Activated T-helper 1 cell treated with anti-CD3 and anti-CD28 coated beads, Interleukin-12 subunit alpha, Interleukin-12 subunit beta, Interleukin-2, Interleukin-4 antibody, amounts not matched to agents 30 ng/mL and 10 ng/mL and 1 ng/mL, durations not matched to agents 14 hours and 24 hours and 36 hours (primary cell): ENCODE measurements at places on chromosomes 2 and 18. TPM values are rescaled to one million over a fixed set of nuclear protein-coding genes. Genes with fewer than 3 reads are reported as not detected.

Gene UGT1A4
- not detected in 2 replicates for total RNA-seq

Gene BMP10
- total RNA-seq: not detected in 2 replicates

Gene FBXO36
- 0.31 and 0.42 TPM in 2 replicates for total RNA-seq

Gene ARHGAP28
- not detected in 2 replicates for total RNA-seq

Gene LOXHD1
- total RNA-seq: not detected in 2 replicates

Gene SP9
- total RNA-seq: not detected in 2 replicates

Gene MXD1
- total RNA-seq: 16.0 and 18.1 TPM in 2 replicates

Gene TMEM247
- not detected in 2 replicates for total RNA-seq

Gene NMUR1
- total RNA-seq: 0.05 TPM in 1 of 2 replicates, not detected in the other

Gene CHRNG
- not detected in 2 replicates for total RNA-seq

Gene SEH1L
- 121 and 124 TPM in 2 replicates for total RNA-seq

Gene CEP76
- 16.1 and 17.5 TPM in 2 replicates for total RNA-seq

Gene CACNB4
- total RNA-seq: 0.39 and 0.83 TPM in 2 replicates

Gene NR4A2
- total RNA-seq: 20.5 and 21.9 TPM in 2 replicates

Gene C1QL2
- not detected in 2 replicates for total RNA-seq

Gene COL4A3
- total RNA-seq: not detected in 2 replicates

Gene CEBPZ
- total RNA-seq: 75.4 and 79.2 TPM in 2 replicates

Gene CTLA4
- 118 and 124 TPM in 2 replicates for total RNA-seq

Gene GGCX
- 26.2 and 28.3 TPM in 2 replicates for total RNA-seq

Gene NPAS2
- total RNA-seq: 6.5 and 7.5 TPM in 2 replicates

Gene SPEG
- total RNA-seq: 0.13 TPM in 1 of 2 replicates, not detected in the other

Gene COLEC12
- total RNA-seq: not detected in 2 replicates

Gene GATA6
- total RNA-seq: not detected in 2 replicates

Gene REG3A
- total RNA-seq: not detected in 2 replicates

Gene MATN3
- total RNA-seq: not detected in 2 replicates

Gene KLHL41
- total RNA-seq: not detected in 2 replicates

Gene IL1RN
- 4.2 and 4.7 TPM in 2 replicates for total RNA-seq

Gene SGO2
- total RNA-seq: 20.5 and 20.9 TPM in 2 replicates

Gene MARS2
- 22.6 and 22.9 TPM in 2 replicates for total RNA-seq

Gene ACMSD
- not detected in 2 replicates for total RNA-seq

Gene PREB
- 95.9 and 97.1 TPM in 2 replicates for total RNA-seq

Gene LRRTM4
- total RNA-seq: not detected in 2 replicates

Gene RAPGEF4
- 0.31 and 0.42 TPM in 2 replicates for total RNA-seq

Gene IL37
- total RNA-seq: not detected in 2 replicates

Gene RAB27B
- total RNA-seq: 0.10 and 0.21 TPM in 2 replicates
